AG08395 (cell line): ENCODE measurements at places on chromosomes 2 and 18.

DNA sequence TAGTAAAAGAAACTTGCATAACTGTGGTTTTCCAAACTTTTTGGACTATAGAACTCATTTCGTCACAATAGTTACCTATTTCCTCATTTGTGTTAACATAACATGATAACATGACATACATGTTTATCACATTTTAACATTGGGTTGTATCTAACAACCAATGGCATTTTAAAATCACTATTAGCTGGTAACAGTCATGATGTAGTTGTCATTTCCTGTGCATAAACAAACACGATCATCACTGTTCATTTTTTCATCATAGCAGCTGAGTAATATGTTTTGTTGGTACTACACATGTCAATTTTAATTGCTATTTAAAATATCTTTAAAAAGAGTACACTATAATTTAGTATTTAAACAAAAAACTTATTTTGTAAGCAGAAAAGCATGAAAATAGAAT lies 402.4 kb downstream of the SATB2 start:
- no peak for DNase-seq

DNA sequence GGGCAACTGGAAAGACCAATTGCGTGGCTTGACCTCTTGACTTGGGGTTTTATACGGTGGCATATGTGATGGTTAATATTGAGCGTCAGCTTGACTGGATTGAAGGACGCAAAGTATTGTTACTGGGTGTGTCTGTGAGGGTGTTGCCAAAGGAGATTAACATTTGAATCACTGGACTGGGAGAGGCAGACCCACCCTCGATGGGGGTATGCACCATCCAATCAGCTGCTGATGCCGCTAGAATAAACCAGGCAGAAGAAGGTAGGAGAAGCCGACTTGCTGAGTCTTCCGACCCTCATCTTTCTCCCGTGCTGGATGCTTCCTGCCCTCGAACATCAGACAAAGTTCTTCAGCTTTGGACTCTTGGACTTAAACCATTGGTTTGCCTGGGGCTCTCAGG lies 34.2 kb upstream of the YPEL5 start:
- no peak for DNase-seq

- DNase-seq = no peak
Measured at GRCh38 chr2:207014424-207014823, 75.1 kb downstream of the CPO start.

DNA sequence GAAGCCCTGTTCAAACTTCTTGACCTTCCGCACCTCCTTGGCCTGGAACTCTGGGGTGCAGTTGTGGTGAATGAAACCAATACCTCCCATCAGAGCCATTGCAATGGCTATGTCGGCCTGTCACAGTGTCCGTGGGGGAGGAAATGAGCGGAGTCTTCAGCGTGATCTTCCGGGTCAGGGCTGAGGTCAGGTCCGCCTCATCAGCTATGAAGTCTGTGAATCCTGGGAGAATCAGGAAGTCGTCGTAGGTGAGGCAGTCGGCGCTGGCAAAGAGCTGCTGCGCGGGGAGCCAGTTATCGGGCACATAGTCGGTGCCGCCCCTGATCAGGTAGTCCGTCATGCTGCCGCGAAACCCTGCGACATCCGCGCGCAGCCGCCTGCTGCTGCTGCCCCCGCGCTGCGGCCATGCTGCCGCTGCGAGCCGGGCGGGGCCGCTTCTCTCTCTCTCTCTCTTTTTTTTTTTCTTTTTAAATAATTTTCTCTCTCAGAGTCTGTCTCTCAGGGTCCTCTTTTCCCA lies 154.1 kb upstream of the ZSWIM2 start:
- DNase-seq = no peak
